Spleen (tissue), 13 donors: ENCODE measurements at places on chromosomes 7 and 10. TPM values are rescaled to one million over a fixed set of nuclear protein-coding genes. Genes with fewer than 3 reads are reported as not detected.
A peak's percentile ranks its signal among the peaks of the same experiment; 100 is the strongest.

GRCh38 chr10:128373071-128373749, 247.0 kb upstream of the MKI67 start:
- no peaks in the 10 kb centered on the region for H3K36me3 ChIP-seq
- H3K27ac ChIP-seq = no peak overlapping the region
- H3K27me3 ChIP-seq = peaks cover 16% of the 10 kb centered on the region
- H3K4me3 ChIP-seq = no peak overlapping the region
- DNase-seq = no peak

DNA sequence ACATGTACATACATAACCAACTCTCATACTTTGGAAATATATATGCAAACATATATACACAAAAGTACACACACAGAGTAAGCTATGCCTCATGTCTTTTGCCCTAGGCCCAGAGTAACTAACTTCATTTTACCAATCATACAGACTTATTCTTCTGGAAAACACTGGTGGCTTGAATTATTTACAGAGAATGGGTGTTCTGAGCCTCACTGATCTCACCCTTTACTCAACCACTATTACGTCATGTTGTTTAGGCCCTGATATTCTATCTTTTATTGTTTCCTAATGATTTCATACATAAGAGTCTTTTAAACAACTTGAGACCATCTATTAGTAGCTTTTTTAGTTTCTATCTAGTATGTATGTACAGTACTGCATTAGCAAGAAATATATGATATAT, 43.0 kb downstream of the ANK3 start:
- H3K4me1 ChIP-seq = peaks cover 5% of the 10 kb centered on the region
- H3K27me3 ChIP-seq = no peaks in the 10 kb centered on the region
- no peak overlapping the region for H3K27ac ChIP-seq
- H3K36me3 ChIP-seq = no peaks in the 10 kb centered on the region
- no peak overlapping the region for H3K4me3 ChIP-seq
- no peak for DNase-seq

DNA sequence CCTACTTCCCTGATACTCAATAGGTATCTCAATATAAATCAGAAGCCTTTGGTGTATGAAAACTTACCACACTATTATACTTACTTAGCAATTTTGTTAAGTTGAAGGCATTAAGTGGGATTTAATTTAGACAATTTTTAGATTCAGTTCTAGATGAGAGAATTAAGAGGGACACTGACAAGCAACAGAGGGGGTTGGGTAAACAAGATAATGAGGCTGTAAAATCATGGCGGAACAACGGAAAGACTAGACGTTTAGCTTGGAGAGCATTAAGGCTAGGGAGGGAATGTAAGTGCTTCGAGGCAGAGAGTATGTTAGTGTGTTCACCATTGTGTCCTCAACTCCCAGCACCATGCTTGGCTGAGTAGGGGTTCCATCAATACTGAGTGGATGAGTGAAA, 71.3 kb downstream of the DENND11 start:
- no peak overlapping the region for H3K27ac ChIP-seq
- H3K4me3 ChIP-seq = no peak overlapping the region
- H3K36me3 ChIP-seq = peaks cover 5% of the 10 kb centered on the region

DNA sequence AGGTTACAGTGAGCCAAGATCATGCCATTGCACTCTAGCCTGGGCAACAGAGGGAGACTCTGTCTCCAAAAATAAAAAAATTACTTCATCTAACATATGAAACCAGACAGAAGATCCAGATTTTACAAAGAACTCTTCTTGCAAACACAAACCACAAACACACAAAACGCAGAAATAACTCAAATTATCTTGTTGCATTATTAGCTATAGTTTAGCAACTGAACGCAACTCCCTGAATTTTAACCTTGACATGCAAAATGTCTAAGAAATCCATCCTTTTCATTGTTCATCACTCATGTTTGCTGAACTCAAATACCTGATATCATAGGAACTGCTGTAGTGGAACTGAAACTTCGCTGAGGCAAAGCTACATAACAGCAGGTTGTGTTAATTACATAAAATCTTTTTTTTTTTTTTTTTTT, 64.1 kb downstream of the MICU1 start:
- H3K4me3 ChIP-seq = no peak overlapping the region
- H3K27me3 ChIP-seq = no peaks in the 10 kb centered on the region
- peaks cover 32% of the 10 kb centered on the region for H3K4me1 ChIP-seq
- peak overlapping the region; percentile 66 for H3K27ac ChIP-seq
- peaks cover 13% of the 10 kb centered on the region for H3K36me3 ChIP-seq

Gene CHAT
- total RNA-seq = not detected

Gene MEOX2
- 0.60 TPM for total RNA-seq

Gene TBXAS1
- total RNA-seq = 137 TPM

Gene CTAGE4
- total RNA-seq = 1.4 TPM

Gene ASB10
- total RNA-seq = not detected
